ENCODE measurements at places on chromosomes 13 and 19.

DNA sequence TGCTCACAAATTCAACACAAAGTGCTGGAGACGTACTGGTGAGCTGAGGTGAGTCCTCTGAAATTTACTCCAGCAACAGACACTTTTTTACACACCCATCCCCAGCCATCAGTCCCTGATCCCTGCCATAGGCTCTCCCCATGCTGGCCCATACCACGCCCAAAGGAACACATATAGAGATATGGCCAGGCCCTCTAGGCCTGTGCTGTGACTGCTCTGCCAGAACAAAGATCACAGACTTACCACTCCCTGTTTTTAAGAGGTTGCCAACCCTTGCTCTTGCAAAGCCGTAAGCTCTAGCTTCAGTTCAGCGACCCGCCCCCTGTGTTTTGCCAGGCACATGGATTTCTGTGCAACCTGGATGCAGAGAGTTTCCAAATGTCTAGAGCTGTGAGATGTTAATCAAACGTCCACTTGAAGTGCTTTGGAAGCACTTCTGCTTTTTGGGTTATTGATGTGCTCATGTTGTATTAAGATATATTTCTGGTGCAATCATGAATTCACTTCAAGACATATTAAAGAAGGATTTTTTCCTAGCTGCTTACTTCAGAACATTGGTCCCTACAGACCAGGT lies 59.7 kb downstream of the DLEU7 start:
- no peak for DNase-seq

DNA sequence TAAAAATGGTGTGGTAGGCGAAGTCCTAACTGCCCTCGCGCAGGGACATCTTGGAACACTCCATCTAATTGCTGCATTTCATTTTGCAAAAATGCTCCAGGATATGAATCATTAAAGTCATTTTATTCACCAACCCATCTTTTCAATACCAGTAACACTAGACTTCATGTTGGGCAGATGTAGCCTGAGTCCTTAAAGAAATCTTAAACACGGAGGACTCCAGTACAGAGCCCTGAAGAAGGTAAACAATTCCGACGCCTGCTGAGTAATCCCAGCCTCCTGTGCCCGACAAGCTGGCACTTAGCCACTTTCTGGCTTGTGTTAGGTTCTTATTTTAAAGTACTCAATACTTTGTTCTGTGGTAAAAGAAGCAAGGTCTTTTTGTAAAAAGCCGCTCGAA lies 58.0 kb upstream of the IRS2 start:
- no peak for DNase-seq

DNA sequence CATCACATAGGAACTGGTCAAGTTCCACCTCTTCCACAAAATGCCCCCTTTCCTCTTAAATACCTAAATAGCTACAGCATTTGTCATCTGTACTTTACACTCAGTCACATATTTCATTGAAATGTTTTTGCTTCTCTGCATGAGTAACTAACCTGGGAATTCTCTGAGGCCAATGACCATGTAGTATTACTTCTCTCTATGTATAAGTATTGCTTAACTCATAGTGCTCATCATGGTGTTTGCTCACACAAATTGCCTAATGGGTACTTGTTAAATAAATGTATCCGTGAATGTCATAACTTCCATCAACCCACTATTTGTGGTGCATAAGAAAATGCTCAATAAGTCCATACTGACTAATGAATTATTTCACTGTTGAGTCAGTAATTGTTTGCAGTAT lies 115.5 kb downstream of the FGF14 start:
- no peak for DNase-seq

- DNase-seq = no peak
Measured at GRCh38 chr13:96214824-96215445, 125.0 kb downstream of the HS6ST3 start.

DNA sequence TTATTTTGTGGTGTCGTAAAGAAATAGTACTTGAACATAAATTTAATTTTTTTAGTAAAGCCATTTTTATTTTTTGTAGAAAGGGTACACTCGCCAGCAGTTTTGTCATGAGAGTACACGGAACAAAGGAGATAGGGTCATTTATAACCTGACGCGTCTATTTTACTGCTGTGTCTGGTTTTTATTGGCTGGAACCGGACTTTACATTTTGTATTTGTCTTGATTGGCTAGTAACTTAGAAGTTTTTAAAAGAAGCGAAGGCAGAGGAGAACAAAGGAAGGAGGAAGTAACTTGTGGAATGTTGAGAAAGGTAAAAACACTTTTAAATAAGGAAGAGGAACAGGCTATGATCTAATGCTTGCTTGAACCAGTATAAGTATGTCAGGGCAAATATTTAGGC lies 43.5 kb downstream of the TRPM4 start:
- no peak for DNase-seq

DNA sequence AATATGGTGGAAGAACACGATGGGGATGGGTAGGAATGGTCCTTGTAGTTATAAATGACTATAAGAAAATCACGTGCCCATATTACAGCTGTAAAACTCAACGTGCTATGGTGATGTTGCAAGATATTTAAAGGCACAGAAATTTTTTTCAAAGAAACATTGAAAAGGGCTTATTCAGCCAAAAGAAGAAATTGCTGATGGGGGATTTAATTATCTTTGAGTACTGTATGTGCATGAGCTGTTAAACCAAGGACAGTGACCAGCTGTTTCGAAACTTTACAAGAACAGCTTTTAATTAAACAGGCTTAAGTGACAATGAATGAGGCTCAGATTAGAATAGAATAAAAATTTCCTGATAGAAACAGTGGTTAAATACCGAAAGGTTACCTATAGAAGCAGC lies 339.0 kb downstream of the HS6ST3 start:
- no peak for DNase-seq

DNA sequence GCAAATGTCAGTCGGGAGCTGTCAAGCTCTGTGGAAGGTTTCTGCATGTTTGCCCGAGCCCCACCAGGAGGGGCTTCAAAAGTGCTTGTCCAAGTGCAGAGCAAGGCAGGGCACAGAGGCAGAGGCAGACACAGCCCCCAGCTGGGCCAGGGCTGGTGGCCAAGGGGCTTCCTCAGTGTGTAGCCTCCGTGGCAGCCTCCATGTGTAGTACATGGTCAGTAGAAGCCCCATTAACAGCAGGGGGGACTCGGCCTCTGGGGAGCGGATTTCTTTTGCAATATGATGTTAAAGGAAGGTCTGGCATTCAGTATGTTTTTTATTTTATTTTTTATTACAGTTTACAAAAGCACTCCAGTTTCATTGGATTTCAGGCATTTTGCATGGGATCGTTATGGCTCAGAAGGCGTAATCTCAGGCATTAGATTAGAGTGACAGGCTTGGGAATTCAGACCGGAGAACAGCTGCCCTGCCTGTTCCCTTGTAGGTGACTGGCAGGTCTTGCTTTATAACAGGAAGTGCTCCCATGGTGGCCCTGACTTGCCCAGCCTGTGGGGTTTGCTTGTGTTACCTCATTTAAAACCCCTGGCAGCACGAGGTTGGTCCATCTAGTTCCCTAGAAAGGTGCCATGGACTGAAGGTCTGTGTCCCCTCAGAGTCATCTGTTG lies 129.2 kb downstream of the KDM4B start:
- no peak for DNase-seq

- DNase-seq = no peak
Measured at GRCh38 chr13:86299128-86299527, 499.9 kb upstream of the SLITRK6 start.

GRCh38 chr13:31814536-31814935 lies 75.2 kb downstream of the RXFP2 start:
- no peak for DNase-seq

DNA sequence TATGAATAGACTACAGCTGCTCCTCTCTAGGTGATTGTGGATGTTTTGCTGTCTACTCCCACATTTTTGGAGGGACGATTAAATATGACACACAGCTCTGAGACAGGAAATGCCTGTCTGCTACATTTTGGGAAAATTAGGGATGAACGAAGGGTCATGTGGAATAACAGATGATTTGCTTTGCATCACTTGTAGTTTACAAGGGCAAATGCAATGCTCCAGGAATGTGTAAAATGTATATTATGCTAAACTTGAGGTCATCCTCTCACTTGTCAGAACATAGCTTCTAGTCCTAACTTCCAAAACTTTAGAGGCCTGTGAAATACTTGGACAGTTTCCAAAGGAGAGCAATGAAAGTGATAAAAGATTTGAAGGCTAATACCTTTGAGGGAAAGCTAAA lies 284.2 kb upstream of the DACH1 start:
- DNase-seq = no peak

GRCh38 chr13:34265046-34265679 lies 447.2 kb downstream of the RFC3 start:
- no peak for DNase-seq

GRCh38 chr19:55042344-55042678 lies 4.2 kb upstream of the GP6 start:
- no peak for DNase-seq

GRCh38 chr13:29624997-29625396 lies 29.5 kb upstream of the SLC7A1 start:
- DNase-seq = no peak

- DNase-seq = no peak
Measured at GRCh38 chr19:6058518-6059201, 51.6 kb downstream of the RFX2 start.

- no peak for DNase-seq
Measured at GRCh38 chr13:96851856-96852445, 142.3 kb downstream of the OXGR1 start.

DNA sequence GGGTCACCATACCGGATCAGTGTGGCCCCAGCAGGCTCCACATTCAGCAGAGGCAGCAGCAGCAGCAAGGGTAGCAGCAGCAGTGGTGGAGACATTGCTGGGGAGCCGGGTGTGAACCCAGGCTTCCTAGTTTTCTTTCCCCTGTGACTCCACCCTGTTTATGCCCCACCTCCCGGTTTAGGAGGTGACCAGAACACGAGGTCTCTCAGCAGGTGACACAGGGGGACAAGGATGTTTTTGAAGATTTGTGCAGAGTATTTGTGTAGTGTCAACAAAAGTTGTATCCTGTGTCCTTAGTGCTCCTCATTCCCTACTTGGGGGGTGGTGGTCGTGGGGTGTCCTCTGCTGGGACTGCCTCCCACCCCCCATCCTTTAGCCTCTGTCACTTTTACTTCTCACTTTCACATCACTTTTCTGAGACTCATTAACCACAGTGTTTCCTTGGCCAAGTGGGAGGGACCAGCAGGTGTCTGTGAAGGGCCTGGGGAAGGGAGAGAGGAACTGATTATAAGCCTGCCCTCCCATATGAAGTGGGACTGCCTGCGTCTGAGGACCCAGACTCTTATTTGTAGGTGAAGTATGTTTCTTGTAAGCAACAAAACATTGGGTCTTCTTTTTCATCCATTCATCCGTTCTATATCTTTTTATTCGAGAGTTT lies 15.6 kb upstream of the KCNC3 start:
- no peak for DNase-seq

- DNase-seq = no peak
Measured at GRCh38 chr19:46353730-46354528, 7.0 kb downstream of the PPP5C start.

- no peak for DNase-seq
Measured at GRCh38 chr19:35478794-35479677, 11.2 kb downstream of the KRTDAP start.

GRCh38 chr13:80475718-80476117 lies 134.8 kb upstream of the SPRY2 start:
- DNase-seq = no peak

DNA sequence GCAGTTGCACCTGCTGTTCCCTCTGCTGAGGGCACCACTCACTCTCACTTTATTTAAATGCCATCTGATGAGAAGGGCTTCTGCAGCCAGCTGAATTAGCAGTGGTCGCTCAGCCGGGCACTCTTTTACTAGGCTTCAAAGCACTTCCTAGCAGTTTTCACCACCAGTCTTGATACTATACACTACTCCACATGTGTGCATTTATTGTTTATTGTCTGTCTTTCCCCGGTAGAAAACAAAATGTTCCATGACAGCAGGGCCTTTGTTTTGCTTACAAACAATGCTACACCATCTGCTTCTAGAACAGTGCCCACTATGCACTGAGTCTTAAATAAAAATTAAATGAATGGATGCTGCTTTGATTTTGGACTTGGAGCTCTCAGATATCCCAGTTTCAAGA lies 404.9 kb downstream of the FGF14 start:
- no peak for DNase-seq

DNA sequence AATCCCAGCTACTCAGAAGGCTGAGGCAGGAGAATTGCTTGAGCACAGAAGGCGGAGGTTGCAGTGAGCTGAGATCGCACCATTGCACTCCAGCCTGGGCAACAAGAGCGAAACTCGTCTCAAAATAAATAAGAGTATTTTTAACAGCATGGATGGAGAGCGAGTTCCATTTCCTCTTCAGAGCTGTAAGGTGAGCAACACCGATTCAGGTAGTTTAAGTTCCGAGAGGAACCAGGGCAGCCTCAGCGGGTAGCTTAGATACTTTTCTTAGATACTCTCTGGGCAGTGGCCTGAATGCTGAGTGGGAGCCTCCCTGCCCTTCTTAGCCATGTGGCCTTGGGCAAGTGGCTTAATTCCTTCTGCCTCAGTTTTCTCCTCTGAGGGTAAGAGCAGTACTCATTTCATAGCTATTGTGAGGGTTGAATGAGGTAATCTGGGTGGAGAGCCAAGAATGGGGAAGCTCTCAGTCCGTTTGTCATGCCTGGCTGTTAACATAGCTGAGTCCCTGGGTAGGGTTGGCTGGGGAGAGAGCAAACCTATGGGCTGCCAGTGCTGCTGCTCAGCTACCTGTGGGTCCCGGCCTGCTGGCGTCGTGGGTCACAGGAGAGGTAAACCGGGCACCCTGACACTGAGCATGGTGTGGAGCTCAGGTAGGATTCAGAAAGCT lies 4.1 kb downstream of the ATP11A start:
- DNase-seq = no peak

- DNase-seq = peak; percentile 79
Measured at GRCh38 chr19:43624933-43625332, 5.5 kb upstream of the ZNF428 start.

- DNase-seq = no peak
Measured at GRCh38 chr19:52536448-52536800, 9.0 kb downstream of the ZNF808 start.

GRCh38 chr13:74202129-74202813 lies 68.1 kb upstream of the KLF12 start:
- no peak for DNase-seq

DNA sequence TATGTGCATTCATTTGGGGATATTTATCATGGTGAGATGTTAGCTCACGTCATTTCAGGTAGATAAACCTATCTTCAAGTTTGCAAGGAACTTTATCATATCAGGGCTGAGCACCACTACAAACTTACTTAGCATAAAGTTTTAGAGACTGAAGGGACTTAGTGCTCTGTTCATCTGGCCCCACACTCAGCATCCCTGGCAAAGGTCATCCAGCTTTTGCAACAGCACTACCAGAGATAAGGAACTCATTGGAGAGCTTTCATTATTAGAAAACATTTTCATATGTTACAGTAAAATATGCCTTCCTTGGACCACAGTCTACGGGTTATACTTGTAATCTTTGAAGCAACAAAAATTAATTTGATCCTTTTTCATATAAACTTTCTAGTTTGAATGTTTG lies 263.4 kb downstream of the POU4F1 start:
- no peak for DNase-seq

DNA sequence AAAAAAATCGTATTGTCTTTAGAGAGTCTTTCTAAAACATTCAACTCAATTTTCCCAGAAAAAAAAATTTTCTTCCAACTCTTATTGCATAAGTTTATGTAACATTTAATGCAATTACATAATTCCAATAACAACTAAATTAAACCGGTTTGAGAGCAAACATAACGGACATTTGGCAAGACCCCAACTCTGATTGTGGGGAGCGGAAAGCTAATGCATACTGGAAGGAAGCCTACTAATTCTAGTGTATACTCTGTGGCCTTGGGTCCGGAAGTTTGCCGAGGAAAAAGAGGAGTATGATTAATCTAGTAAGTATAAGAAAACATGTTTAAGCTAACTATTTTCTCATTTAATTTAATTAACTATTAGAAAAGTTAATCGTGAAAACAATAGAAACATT lies 21.3 kb upstream of the MIR17HG start:
- DNase-seq = no peak

All from T-helper 2 cell treated with Interferon-gamma antibody and Interleukin-4, amounts not matched to agents 5 μg/mL and 100 μg/mL, for 36 hours (primary cell).